Stromal cell of bone marrow (primary cell): ENCODE measurements at places on chromosomes 7 and 10.

GRCh38 chr7:158255558-158255957 is 332.1 kb downstream of the PTPRN2 start:
- DNase-seq, result no peak

GRCh38 chr7:139055674-139056073 is 19.8 kb upstream of the ZC3HAV1L start:
- DNase-seq, result no peak

- DNase-seq, result no peak
These were observed 1025.6 kb upstream of the LRRTM3 start for GRCh38 chr10:65900271-65900670.

DNA sequence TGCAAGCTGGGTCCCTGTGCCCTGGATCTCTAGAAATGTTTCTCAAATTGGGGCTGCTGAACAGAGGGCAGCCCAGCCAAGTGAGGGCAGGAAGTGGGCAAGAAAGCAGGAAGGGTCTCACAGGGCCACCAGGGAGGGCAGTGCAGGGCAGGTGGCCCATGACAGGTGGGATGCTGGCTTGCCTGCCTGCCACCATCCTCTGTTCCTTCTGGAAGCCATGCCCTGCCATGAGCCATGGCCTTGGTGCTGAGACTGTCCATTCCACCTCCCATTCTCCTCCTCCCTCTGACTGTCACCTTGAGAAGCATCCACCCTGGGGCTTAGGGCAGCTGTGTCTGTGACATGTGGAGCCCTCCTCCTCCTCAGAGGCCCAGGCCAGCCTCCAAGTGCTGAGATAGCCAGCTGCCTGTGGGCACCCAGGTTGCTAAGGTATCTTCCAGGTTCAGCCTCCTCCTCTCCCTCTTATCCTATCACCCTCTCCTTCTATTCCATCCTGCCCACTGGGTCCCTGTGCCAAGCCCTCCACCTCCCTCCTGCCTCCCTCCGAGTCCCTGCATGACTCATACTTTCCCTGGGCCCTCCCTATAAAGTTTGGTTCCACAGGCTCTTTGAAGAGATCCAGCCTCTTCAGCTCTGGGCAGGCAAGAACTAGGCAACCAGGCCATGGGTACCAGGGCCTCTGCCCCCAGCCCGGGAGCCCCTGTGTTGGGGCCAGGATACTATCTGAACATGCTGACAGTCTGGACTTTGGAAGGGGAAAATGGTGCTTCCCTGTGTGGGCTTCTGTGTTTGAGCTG is 1.3 kb downstream of the VSIR start:
- DNase-seq, result peak; percentile 81

DNA sequence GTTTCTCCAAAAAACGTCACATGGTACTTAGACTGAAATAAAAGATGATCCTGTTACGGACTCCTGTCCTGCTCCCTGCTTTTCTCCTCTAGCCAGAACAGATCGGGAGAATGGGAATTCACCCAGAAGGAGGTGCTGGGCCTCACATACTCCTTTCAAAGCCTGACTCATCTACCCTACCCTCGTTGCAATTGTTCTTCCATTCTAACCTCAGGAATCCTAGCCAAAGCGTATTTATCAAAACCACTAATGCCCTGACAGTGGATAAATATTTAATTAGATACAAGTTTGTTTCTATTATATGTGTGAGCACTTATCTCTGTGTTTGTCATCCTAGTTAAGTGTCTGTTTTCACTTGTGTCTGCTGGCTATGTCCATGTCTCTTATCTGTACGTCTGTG is 21.7 kb downstream of the ZCWPW1 start:
- DNase-seq, result no peak

GRCh38 chr10:27664461-27664860 is 81.2 kb downstream of the MKX start:
- no peak for DNase-seq

GRCh38 chr7:28329661-28330363 is 82.5 kb upstream of the CREB5 start:
- no peak for DNase-seq

GRCh38 chr10:95262763-95263518 is 27.9 kb downstream of the PDLIM1 start:
- DNase-seq, result no peak

DNA sequence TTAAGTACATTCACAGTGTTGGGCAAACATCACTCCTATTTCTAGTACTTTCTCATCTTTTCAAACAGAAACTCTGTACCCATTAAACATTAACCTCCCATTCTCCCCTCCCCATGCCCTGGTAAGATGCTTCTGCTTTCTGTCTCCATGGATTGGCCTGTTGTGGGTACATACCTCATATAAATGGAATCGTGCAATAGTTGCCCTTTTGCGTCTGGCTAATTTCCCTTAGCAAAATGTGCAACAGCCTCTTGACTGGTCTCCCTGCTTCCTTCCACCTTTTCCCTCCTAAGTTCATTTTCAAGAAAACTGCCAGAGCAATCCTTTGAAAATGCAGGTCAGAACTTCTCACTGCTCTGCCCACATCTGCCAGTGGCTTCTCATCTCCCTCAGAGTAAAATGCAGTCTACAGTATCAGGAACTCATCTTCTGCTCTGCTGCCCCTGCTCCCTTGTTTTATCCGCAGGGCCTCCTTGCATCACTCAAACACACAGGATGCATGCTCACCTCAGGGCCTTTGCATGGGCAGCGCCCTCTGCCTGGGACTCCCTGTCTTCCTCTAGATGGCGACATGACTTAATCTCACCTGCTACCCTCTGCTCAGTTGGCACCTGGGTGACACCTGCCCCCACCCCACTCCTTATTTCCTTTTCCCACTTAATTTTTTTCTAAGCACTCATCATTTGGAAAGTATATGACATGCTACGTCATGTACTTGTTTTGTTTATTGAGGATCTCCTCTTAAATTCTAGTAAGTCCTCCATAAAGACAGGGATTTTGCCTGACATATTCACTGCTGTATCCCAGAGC is 44.3 kb upstream of the ECHDC3 start:
- DNase-seq, result no peak
